ENCODE measurements at places on chromosomes 3 and 15.
A peak's percentile ranks its signal among the peaks of the same experiment; 100 is the strongest.

DNA sequence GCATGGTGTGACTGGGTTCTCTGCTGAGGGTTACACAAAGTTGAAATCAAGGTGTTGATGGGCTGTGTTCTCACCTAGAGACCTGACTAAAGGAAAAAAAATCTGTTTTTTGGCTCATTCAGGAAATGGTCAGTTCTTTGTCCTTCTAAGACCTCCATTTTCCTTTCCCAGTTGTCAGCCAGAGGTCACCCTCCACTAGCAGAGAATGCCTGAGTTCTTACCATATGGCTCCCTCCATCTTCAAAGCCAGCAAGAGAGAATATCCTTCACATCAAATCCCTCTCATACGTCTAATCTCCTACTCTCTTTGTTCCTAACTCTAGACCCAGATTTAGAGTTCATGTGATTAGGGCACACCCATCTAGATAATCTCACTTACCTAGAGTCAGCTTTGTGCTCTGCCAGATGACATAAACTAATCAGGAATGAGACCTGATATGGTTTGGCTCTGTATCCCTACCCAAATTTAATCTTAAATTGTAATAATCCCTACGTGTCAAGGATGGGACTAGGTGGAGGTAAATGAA lies 19.4 kb downstream of the ANKRD28 start:
- DNase-seq: no peak

GRCh38 chr15:38068626-38069391 lies 134.4 kb downstream of the TMCO5A start:
- DNase-seq: peak; percentile 18

DNA sequence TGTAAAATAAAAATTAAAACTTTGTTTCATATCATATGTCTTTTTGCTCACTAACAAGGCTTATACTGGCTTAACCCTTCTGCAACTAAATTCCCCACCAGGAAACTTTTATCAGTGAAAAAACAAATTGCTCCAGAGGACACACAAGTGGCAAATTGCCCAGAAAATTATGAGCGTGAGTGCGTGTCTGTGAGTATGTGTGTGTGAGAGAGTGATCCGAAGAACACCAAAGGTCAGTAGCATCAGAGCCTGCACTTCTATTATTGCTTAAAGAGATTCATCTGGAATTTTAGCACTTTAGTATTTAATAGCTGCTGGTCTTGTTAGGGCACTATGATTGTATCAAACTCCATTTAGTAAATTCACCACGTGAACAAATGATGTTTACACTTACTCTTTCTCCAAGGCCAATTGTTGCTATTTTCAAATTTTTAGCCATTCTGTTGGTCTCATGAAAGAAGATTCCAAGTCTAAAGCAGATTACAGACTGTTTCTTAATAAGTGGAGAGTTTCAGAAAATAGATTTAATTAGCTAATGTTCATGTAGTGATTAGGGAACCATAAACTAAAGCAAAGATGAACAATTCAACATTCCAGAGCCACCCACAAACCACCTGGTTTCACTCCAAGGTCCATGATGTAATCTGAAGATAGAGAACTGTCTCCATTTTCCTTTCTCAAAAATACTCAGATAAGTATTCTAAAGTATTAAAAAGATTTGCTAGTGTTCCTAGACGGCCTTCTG lies 91.1 kb upstream of the IL12A start:
- no peak for DNase-seq

GRCh38 chr3:58349792-58350626 lies 17.3 kb downstream of the PXK start:
- peak; percentile 84 for DNase-seq

GRCh38 chr3:95311272-95311671 lies 1248.4 kb downstream of the NSUN3 start:
- no peak for DNase-seq

GRCh38 chr3:136055491-136055890 lies 90.0 kb downstream of the PPP2R3A start:
- DNase-seq: no peak

DNA sequence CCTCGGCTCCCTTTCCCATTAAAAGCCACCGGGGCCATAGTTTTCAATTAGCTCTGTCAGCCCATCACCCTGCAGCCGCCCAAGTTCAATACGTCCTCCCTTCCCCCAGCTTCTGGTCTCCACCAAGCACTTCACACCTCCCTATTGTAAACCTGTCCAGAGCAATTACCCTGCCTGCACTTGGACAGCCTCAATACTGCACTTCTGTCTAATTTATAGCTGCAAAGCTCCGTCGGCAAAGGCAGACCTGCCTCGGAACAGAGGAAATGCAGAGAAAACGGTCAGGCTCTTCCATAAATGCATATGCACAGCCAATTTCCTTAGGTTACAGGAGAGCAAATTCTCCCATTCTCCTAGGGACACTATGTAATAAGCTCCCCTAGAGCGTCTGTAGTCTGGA lies 21.9 kb downstream of the LRIG1 start:
- DNase-seq: no peak
